Cerebellar nuclear complex (tissue), 1 donor: ENCODE measurements at places on chromosomes 7 and 10.

DNA sequence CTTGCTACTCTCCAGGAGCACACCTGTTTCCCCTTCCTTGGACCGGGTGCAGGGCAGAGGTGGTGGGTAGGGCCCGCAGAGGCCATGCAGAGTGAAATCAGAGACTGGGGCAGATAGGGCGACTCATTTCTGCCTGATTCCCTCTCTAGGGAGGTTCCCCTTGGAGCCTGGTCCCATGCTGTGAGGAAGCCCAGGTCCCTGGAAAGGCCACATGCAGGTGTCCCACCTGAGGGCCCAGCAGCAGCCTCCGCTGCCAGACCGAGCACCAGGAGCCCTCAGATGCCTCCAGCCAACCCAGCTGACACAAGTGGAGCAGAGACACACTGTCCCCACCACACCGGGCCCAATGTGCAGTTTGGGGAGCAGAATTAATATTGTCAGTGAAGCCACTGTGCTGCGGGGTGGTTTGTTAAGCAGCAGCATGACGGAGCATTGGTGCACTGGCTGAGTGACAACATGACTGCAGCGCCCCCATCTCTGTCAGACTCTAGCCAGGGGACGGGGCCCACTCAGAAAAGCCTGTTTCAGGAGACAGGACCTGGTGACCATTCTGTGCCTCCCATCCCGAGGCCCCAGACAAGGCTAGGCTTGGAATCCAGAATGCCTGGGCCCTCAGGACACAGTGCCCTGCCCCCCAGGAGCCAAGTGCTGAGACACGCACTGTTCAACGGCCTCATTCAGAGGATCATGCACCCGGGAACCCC is 30.4 kb upstream of the RET start:
- DNase-seq, result no peak

- no peak for DNase-seq
Observed at GRCh38 chr7:22469371-22470143, 30.4 kb downstream of the STEAP1B start.

DNA sequence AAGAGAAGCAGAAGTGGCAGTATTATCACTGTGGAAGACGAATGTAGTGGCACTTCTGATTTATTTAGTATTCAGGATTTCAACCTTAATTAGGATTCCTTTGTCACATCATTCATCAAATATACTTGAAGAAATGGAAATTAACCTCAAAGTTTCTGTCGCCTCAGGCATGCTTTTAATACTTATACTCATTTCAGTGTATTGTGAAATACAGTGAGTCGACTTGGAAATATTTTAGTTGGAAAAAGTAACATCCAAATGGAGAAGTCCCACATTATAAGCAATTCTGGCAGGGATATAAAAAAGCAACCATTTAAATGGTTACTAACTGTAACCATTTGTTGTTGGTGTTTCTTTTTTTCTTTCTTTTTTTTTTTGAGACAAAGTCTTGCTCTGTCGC is 648.8 kb downstream of the ARL4A start:
- DNase-seq, result no peak

GRCh38 chr7:27526611-27527347 is 135.9 kb downstream of the HIBADH start:
- DNase-seq, result no peak

DNA sequence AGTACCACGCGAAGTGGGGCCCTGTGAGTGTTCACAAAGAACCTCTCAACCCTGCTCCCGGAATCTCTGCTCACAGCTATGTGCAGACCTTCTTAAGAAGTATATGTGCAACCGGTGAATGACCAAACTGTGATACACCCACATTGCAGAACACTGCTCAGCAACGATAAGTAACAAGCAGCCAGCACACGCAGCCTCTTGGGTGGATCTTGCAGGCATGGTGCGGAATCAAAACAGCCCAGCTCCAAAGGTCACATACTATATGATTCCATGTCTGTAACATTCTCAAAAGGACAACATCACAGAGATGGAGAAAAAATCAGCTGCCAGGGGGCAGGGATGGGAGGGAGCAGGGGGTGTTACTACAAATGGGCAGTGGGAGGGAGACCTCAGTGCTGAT is 101.6 kb downstream of the DLG5 start:
- no peak for DNase-seq

DNA sequence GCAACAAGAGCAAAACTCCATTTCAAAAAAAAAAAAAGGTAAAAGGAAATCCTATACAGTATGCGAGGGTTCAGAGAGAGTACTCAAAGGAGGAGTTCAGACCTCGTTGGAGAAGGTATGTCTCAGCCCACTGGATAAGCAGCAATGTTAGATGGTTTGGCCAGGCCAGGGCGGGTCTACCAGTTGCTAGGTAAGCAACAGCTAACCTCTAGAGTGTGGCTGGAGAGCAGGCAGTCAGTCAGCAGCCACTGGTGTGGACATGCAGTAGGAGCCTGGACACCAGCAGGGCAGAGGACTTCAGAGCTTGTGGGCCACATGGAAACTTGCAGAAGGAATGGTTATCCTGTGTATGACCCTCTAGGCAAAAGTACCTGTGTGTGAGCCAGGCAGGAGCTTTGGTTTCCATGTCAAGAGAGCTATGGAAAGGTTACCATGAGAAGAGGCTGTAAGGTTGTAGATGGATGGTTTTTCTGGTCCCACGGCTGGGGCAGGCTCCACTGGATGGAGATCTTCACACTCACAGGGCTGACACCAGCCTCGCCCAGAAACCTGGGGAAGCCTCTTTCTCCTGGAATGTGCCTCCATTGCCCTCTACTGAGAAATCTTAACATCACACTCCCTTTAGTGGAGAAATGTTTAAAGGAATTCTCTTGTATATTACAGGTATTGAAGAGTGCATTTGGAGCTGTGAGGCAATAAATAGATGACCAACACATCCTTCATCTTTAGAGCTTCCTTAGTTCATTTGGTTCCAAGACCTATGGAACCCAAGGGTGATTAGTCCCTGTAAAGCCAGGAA is 63.6 kb downstream of the CCDC186 start:
- no peak for DNase-seq

DNA sequence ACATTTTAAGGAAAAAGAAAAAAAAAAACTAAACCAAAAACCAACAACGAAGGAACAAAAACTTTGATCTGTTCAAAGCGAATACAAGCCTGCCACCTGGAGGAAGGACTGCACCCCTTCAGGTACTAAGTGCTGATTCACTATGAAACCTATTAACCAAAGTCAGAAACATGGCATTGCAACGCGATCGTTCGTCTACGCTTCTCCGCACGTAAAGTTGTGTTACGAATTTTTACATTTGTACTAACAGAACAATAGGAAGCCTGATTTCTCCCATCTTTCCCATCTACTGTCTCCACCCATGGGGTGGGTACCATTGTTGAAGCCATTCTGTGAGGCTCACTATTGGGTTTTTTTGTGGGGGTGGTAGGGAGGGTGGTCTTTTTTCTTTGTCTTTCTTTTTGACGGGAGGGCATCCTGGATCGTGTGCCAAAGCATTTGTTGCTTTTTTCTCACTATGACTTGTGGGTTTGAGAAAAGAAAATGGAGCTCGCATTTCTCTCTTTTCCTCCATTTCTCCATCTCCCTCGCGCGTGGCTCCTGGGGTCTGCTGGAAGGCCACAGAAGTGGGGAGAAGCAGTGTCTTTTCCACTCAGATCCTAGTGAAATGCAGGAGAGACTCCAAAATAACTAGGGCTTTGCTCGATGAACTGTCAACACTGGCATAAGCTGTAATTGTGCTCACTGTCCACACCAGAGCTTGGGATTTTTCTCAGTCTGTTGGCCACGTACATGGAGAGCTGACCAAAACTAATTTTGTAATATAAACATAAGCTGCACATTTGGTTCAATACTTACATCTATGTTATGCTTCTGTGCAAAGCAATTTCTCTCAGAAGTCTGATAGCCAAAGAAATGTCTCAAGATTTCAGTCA is 100.9 kb upstream of the YAE1 start:
- no peak for DNase-seq

DNA sequence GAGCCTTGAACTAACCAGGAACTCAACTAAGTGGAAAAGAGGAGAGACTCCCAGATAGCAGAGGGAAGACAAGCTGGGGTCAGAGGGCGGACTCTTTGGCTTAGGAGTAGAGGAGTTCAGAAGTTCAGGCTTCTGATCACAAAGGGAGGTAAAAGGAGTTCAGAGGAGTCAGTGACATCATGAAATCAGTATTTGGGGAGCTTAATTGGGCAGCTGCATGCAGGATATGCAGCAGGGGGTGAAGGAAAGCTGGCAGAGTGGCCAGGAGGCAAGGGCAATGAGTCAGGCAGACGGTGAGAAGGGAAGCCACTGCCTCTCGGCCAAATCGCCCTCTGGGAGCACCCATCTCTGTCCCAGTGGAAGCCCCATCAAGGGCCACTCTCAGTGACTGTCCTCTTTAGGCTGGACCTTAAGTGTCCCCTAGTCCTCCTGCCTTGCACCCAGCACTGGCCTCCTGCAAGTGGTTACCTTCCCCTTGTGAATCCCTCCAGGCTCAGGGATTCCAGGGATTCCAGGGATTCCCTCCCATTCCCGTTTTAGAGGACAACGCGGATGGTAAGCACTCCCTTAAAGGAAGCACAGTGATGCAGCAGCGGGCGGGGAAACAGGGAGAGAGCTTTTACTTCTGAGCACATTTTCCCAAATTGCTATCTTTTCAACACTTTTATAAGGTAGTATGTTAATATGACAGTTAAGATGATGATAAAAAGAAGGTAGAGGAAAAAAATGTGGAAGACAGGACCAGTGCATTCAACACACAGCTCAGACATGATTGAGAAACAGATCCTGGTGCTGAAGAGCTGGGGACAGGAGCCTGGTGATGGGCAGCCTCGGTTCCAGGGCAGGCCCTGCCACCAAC is 72.6 kb downstream of the KCNMA1 start:
- DNase-seq, result no peak

- no peak for DNase-seq
Observed at GRCh38 chr10:124138195-124138882, 44.9 kb upstream of the CHST15 start.

- no peak for DNase-seq
Observed at GRCh38 chr10:13794992-13795612, 208.3 kb downstream of the PRPF18 start.

GRCh38 chr7:70027867-70028266 is 429.6 kb downstream of the AUTS2 start:
- DNase-seq, result no peak

DNA sequence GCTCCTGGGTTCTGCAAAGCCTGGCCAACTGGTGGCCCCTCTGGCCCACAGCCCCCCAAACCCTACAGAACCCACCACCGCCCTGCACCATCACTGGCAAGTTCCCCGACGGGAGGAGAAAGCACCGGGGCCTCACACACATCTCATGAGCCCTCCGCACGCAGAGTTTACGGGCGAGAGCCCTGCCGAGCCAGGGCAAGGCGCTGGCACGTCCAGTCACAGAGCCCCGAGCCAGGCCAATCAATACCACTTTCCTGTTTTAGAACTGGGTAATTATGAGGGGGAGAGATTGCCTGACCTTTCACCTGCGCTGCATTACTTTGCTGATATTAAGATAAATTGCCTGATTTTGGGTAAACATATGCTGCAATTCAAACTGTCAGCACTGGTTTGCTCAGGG is 113.3 kb downstream of the EBF3 start:
- DNase-seq, result no peak

GRCh38 chr7:7251742-7252141 is 69.4 kb downstream of the C1GALT1 start:
- no peak for DNase-seq

GRCh38 chr10:59027975-59028655 is 148.3 kb upstream of the PHYHIPL start:
- DNase-seq, result no peak

GRCh38 chr7:24199978-24200377 is 84.0 kb upstream of the NPY start:
- no peak for DNase-seq

- DNase-seq, result no peak
Observed at GRCh38 chr7:68783684-68784083, 814.6 kb upstream of the AUTS2 start.
